ENCODE measurements at places on chromosomes 5 and 9.
A peak's percentile ranks its signal among the peaks of the same experiment; 100 is the strongest.

DNA sequence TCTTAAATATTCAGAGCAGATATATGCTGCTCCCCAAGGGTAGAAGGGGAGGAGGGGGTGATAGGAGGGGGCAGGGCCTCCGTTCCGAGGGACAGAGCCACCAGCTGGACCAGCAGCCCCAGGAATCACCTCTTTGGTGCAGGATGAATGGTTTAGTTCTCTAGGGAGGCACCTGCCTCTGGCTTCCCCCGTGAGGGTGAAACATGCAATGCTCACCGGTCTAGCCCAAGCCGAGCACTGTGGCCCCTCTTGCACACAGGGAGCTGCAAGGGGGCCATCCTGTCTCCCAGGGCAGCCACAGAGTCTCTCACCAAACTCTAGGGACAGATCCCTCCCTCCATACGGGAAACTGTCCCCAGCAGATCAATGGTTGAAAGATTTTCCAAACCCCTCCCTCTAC, 163.7 kb downstream of the DAB2IP start:
- H3K4me3 ChIP-seq: no peak overlapping the region
- no peaks in the 10 kb centered on the region for H3K4me1 ChIP-seq
- no peak overlapping the region for H3K27ac ChIP-seq

DNA sequence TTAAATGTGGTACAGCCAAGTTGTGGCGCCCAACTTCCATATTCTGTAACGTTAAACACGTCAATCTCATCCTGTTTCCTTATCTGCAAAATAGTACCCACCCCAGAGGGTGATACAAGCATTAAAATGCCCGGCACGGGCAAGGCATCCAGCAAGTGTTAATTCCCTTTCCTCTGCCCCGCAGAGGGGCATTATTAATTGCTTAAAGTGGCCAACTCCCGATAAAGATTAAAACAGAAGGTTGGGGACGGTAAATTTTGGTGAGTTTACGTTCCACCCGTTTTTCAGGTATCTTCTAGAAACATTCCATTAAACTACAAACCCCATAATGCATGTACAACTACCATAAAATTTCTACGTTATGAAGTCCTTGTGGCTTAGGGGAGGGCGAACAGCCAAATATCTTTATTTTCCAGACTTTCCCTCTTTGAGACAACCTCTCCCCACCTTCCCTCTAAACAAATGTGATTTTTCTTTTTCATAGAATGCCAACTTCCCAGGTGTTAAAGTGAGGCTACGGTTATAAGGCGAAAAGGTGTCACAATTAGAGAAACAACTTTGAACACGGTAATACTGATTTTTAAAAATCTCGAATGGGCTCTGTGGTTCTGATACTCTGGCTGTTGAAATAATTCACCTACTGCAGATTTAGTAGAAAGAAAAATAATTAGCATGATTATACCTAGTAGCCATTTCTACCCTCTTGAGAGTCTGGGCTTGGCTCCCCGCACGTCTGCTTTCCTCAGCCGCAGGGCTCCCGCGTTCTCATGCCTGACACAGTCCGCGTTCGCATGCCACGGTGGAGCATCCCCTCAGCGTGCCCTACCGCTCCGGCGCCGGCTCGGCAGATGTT, 1.2 kb upstream of the GPBP1 start:
- H3K27ac ChIP-seq: peak overlapping the region; percentile 99
- no peaks in the 10 kb centered on the region for H3K27me3 ChIP-seq
- DNase-seq: peak; percentile 20

DNA sequence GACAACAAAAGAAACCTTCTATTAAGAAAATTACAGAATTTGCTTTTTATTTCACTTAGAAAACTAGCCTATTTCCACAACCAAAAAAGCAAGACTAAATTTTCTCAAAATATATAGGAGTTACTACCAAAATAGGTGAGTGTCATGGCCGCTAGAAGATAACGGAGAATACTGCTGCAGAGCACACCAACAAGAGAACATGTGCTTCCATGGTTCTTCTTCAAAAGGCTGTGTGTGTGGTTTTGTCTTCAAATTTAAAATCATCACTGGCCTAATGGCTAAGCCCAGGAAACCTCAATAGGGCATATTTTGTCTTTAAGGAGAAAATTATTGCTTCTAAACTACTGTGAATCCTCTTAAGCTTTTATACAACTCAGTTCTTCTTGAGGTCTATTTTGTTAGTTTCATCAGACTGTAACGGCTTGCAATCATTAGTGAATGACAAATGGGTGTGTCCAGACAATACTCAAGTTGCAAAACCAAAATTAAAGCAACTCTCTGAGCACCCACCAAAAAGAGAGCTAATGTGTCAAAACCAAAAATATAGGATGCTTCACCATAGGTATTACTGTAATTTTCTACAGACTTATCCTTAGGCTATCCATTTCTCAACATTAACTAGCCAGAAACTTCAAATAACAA, 3.3 kb downstream of the SETX start:
- H3K36me3 ChIP-seq: peaks cover 56% of the 10 kb centered on the region
- no peaks in the 10 kb centered on the region for H3K27me3 ChIP-seq
- H3K4me1 ChIP-seq: peaks cover 54% of the 10 kb centered on the region
- no peak for DNase-seq
- peak overlapping the region; percentile 78 for H3K4me3 ChIP-seq

DNA sequence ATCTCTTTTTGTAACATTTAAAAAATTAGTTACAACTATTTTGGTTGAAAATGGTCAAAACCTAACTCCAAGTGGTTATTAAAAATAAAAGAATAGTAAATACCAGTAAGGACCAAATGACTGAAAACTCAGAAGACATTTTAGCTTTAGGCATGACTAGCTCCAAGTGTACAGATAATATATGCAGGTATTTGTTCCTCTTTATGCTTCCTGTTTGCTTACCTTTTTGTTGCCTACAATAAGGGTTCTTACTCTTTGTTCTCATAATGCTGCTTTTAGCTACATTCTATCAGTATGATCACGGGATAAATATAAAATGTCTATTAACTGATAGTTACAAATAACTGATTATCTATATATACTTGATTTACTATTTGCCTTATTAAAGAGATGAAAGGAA, 259.6 kb downstream of the CDH12 start:
- H3K27me3 ChIP-seq: no peaks in the 10 kb centered on the region
- DNase-seq: no peak

DNA sequence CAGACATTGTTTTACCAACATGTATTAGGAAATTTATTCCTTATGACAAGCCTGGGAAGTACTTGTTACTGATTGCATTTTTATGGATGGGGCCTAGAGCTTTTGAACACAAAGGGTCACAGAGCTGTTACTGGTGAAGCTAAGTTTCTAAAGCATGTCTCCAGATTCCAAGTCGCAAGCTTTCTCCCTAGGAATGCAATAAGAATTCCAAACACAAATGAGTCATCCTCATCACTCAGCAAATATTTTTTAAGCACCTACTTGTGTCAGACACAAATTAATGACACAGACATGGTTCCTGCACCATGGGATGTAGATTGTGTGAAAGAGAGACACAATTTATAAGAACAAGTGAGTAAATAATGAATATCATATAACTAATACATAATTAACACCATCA, 11.0 kb upstream of the SH3RF2 start:
- no peak overlapping the region for H3K27ac ChIP-seq
- no peak for DNase-seq
- H3K36me3 ChIP-seq: no peaks in the 10 kb centered on the region
- H3K4me1 ChIP-seq: no peaks in the 10 kb centered on the region
- peaks cover 4% of the 10 kb centered on the region for H3K27me3 ChIP-seq
- H3K4me3 ChIP-seq: no peak overlapping the region

- H3K27me3 ChIP-seq: peaks cover 14% of the 10 kb centered on the region
- no peak for DNase-seq
- H3K4me1 ChIP-seq: no peaks in the 10 kb centered on the region
- no peak overlapping the region for H3K27ac ChIP-seq
Observed at GRCh38 chr9:18075253-18075952, 398.6 kb upstream of the ADAMTSL1 start.

- H3K4me3 ChIP-seq: no peak overlapping the region
- no peak overlapping the region for H3K27ac ChIP-seq
- DNase-seq: no peak
- H3K27me3 ChIP-seq: peaks cover 6% of the 10 kb centered on the region
- H3K36me3 ChIP-seq: no peaks in the 10 kb centered on the region
- H3K4me1 ChIP-seq: no peaks in the 10 kb centered on the region
Observed at GRCh38 chr5:127355337-127355736, 64.7 kb downstream of the MEGF10 start.

- no peaks in the 10 kb centered on the region for H3K4me1 ChIP-seq
- no peak overlapping the region for H3K4me3 ChIP-seq
- H3K27me3 ChIP-seq: no peaks in the 10 kb centered on the region
Observed at GRCh38 chr5:115656404-115656803, 30.6 kb upstream of the TMED7 start.

DNA sequence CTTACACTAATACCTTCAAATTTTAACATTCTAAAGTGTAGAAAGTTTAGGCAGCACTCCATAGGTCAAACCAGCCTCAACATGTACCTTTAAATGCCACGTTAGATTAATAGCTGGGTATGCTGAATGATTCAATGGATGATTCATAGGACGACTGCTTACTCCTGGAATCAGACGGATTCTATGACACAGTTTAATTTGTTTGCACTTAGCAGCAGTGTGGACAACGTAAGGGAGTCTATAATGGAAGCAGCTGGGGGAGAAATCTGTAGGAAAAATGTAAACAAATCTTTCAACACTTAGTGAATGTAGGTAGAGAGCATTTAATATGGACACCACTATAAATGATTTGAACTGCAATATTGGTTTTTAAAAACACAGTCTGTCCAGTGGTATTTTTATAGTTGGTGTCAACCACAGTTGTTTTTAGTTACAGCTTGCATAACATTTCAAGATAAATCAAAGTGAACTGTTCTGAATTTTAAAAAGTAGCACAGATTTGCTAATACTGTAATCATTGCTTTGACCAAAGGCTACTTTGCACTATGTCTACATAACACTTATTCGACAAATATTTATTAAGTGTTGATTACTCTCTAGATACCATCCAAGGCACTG, 701.5 kb upstream of the MEF2C start:
- no peak overlapping the region for H3K4me3 ChIP-seq
- no peaks in the 10 kb centered on the region for H3K4me1 ChIP-seq
- no peak overlapping the region for H3K27ac ChIP-seq
- DNase-seq: no peak
- no peaks in the 10 kb centered on the region for H3K36me3 ChIP-seq
- H3K27me3 ChIP-seq: no peaks in the 10 kb centered on the region

DNA sequence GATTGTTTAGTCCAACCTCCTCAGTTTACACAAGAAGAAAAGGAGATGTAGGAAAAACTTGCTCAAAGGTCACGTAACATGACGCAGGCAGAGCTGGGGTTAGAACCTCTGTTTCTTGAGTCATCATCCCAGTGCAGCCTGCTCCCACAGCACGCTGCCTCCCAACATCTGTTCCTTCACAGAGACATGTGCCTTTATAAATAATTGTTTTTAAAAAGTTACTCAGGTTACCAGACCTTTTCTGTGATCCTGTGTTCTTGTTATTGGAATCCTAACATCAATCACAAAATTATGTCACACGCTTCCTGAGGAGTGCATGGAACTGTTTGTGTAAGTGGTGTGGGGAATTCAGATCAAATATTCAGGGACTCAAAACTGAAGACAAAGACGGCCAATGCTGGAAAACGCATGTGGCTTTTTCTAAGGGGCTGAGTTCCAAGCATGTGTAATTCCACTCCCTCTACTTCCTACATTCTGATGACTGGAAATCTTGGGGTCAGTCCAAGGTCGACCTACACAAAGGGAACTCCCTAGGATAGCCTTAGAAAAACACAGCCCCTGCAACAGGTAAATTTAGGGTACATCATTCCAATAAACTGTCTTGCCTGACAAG, 184.3 kb downstream of the TSSK1B start:
- no peaks in the 10 kb centered on the region for H3K36me3 ChIP-seq
- DNase-seq: no peak
- peaks cover 22% of the 10 kb centered on the region for H3K4me1 ChIP-seq
- H3K27me3 ChIP-seq: no peaks in the 10 kb centered on the region
- H3K4me3 ChIP-seq: no peak overlapping the region
- no peak overlapping the region for H3K27ac ChIP-seq
